Activated CD4-positive, alpha-beta T cell treated with anti-CD3 and anti-CD28 coated beads, Interleukin-2, amount 50 U/mL, for 4 hours (primary cell): ENCODE measurements at places on chromosomes 3 and 15.

DNA sequence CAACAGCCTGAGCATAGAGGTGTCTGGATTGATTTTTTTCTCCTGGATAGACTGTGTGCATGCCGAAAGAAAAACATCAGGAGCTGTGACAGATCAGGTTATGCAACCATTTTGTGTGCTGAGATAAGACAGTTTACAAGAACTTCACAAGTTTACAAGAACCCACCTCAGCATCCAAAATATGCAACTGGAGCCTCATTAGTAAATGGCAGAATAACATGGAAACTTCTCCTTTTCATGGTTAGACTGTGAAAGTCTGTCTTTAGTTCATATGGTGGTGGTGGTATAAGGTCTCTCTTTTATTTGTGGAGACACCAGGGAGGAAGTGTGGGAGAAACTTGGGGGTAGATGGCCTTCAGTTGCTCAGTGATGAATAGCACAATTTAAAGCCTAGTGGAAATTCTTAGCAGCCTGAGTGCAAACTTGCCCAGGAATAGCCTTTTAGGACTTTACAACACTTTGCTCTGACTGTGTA is 3.7 kb upstream of the ZNF609 start:
- no peak for DNase-seq

- no peak for DNase-seq
These were observed 103.1 kb downstream of the LRIG1 start for GRCh38 chr3:66397745-66398144.

DNA sequence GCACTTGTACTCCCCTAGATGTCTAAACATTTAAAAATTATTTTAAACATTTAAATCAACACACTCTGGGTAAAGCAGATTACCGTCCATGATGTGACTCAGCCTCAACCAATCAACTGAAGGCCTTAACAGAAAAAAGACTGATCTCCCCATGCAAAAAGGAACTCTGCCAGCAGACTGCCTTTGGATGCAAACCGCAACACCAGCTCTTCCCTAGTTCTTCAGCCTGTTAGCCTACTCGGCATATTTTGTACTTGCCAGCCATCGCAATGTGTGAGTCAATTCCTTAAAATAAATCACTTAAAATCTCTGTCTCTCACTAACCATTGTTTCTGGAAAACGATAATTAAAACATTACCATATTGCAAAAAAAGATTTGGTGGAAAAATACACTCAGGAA is 375.9 kb downstream of the RSL24D1 start:
- no peak for DNase-seq

DNA sequence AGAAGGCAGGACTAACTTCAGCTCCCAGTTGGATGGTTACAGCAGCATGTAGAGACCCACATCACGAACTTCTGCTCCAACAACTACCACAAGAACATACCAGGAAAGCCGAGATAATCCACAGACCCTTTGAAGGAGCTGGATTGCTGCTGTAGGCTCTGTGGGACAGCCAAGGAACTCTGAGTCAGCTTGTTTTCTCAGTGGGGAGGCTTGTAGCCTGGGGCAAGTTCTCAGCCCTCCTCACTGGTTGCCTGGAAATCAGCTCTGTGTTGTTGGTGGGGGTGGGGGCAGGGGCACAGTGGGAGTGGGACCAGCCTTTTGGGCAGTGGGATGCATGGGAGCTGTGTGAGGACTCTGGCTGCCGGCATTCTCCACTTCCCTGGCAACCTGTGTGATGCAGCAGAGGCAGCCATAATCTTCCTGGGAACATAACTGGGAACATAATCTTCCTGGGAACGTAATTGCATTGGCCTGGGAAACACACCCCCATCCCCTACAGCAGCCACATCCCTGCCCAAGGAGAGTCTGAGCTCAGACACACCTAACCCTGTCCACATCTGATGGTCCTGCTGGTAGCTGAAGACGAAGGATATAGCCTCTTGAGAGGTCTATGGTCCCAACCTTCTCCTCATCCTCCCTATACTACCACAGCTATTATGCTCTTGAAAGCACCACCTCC is 153.1 kb downstream of the PEAK1 start:
- no peak for DNase-seq

DNA sequence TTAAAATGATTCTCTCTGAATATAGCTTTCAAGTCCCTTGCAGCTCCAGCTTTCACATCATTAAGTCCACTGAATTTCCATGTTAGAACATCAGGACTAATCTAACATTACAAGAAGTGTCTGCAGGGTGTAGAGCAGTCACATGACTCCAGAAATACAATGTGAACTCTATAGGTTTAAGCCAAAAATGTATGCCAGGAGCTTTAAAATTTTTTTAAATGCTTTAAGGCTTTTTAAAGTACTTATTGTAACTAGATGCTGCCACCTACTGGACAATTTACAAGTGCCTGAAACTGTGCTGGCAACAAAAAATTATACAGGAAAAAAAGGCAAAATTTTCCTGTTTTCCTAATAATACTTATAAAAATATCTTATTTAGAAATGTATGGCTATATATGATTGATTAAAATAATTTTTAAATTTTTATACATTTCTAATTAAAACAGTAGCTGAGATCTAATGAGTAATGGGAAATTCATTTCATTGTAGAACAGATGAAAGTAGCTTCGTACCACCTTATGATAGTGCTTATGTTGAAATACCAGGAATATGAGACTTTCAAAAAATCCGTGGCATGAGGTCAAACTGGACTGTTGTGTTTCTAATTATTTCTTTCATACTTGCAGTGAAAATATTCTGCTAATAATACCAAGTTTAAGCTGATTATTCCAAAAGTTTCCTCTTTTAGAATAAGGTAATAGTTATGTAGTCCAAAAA is 25.7 kb downstream of the FSIP1 start:
- no peak for DNase-seq

- no peak for DNase-seq
These were observed 263.1 kb downstream of the PDZRN3 start for GRCh38 chr3:73361591-73361990.

GRCh38 chr15:48250640-48251076 is 44.6 kb downstream of the SLC12A1 start:
- DNase-seq, result no peak

DNA sequence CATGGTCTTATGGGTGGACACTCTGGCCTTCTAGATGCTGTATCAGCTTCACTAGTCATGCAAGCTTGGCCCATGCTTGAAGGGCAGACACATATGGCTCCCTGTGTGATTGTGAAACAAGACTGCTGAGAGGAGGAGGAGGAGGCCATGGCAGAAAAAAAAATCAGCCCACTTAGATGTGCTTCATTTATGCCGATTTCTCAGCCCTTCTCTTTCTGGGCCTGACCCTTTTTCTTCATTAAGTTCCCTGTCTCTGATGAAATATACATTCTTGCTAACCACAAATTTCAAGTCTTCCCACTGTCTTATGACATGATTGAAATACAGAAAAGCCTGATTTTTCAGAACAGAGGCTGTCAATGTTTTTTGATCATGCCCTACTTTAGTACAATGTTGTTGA is 213.0 kb upstream of the FEZF2 start:
- DNase-seq, result no peak

DNA sequence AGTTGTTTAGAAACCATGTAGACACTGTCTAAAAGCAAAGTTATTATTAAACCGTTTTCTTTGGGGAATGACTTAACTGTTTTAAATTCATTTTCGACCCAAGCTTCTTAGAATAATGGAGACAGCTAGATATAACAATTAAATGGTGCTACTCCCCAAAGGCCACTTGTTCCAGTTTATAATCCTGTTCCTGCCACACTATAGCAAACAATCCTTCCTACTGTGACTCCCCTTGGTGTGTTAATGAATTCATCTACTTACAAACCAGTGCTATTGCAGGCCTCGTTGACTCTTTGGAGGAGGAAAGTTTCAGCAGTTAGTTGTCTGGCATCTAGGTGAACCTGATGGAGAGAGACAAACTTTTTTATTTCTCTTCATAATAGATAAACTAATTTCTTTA is 25.2 kb upstream of the CLSTN2 start:
- no peak for DNase-seq

DNA sequence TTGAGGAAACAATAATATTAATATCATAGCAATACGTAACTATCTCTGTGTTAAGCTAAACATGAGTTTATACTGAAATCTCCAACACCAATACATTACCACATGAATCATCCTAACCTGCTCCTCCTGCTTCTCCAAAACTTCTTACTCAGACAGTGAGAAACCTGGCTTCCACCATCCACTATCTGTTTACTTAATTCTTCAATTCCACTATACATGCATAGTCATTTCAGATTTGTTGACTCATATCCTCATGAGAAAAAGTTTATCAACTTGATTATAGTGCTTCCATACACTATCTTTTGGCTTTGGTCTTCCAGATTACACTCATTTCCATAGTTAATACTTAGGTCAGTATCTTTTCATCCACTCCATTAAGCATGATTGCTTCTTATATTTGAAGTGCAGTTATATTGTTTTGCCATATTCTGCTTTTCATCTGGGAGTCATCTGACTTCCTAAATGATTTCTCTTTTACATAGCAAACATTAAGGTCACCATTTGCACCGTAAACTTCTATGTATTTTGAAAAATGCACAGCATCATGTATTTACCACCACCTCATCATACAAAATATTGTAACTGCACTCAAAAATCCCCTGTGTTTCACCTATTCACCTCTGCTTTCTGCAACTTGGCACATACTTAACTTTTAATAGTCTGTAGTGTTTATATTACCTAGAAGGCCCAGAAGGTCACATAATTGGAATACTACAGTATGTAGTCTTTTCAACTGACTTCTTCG is 970.6 kb downstream of the DIPK2A start:
- DNase-seq, result no peak

- DNase-seq, result no peak
These were observed 10.6 kb downstream of the ARHGEF26 start for GRCh38 chr3:154131830-154132229.

DNA sequence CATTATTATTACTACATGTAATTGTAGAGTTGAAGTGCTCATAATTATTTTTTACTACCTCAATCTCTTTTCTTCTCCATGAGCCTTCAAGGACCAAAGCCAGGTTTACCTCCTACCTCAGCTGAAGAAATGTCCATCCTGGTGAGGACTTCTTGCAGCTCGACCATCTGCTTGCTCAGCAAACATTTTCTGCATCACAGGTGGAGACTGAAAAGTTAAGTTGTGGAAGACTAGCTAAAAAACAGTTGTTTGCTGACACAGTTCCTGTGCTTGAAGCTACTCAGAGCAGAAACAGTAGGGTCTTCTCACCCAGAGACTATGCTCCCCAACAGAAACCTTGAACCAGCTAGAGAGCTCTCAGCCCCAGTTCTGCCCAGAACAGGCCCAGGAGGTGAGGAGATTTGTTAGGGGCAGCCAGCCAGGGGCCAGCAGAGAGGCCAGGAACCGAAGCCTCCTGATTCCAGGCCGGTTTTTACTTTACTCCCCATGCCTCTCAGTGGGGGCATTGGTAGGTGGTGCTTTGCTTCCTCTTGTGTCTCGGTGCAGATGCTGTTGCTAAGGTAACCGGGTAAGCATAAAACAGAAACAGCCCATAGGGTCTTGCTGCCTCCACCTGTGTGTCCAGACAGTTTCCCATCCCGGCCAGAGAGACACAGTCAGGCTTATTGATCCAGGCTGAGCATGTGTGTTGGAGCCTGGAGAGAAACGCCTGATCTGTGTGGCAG is 54.9 kb downstream of the CCNL1 start:
- no peak for DNase-seq

DNA sequence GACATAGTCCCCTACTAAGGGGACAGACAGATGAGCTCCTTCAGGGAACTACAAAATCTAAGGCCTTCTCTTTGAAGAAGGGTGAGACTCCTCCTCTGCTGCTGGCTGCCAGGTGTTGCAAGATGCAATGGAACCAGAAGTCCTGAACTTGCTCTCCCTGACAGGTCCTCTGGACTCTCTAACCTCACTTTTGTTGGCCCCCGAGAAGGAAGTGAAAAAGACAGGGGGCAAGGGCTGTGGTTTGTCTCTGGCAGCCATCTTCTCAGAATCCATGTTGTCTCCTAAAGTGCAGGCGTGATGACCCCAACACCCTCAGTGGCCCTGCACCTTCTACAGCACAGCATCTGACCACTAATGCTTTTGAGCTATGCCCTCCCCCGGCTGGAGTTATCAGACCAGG is 292.5 kb downstream of the CHST2 start:
- DNase-seq, result no peak

DNA sequence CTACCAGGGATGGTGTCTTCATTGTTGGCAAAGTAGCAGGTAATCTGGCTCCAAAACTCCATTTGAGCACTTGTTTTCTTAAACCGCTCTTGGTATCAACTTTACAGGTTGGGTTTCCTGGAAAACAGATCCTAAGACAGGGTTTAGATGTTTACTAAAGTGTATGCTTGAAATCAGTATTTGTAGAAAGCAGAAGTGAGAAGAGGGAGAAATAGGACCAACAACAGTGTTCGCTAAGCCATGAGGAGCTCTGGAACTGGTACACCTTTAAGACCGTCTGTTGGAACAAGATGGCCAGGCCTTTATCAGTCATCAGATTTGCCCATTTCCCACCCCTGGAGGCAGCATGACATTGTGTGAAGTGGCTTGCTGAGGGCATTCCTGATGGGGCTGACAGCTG is 171.0 kb upstream of the COL8A1 start:
- DNase-seq, result no peak

DNA sequence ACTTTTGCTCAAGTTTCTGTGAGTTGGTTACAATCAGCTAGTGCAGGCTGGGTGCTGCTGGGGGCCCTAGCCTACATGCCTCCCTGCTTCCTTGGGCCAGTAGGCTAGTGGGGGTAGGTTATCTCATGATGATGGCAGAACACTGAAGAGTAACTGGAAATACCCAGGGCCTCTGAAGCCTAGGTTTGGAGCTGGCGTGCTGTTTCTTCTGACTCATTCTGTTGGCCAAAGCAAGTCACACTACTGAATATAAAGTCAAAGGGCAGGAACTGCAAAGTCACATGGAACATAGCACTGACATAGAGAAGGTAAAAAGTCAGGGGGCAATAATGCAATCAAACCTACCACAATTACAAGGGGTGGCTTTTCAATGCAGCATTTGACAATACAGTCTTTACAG is 34.5 kb downstream of the RASGRP1 start:
- no peak for DNase-seq

DNA sequence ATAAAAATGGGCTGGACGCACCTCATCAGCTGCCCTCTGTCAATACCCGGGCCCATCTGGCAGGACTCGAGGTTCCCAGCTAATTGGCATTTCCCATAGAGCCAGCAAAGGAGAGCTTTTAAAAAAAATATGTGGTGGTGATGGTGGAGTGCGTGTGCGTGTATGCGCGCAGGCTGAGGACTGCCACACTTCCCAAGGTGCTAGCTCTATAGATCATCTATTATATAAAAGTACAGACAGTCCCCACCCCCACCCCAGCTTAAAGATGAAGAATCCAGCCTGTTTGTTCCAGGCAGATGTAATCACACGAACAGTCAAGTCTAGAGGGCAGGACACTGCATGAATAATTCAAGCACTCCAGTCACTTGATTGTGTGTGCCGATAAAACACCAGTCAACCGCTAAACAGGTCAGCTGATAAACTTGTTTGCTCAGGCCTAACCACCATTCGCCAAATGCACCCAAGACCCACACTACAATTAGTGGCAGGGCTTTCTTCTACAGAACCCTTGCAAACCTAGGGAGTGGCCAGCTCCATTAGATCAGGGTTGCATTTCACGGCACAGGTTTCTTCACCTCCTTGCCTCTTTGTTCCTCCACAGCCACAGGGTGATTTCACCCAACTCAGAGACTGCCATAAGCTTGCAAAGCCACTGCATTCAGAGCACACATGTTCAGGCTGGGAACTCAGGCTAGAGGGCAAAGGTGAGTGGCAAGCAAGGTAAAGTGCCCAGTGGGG is 5.8 kb downstream of the TLE3 start:
- DNase-seq, result no peak
